Renal cortical epithelial cell (primary cell): ENCODE measurements at places on chromosomes 5 and 9. TPM values are rescaled to one million over a fixed set of nuclear protein-coding genes. Genes with fewer than 3 reads are reported as not detected.

PCDHA1 gene
- 0.10 and 0.35 TPM in 2 replicates for total RNA-seq

C5orf34 gene
- total RNA-seq, result 1.7 and 3.0 TPM in 2 replicates

ORM1 gene
- total RNA-seq, result not detected in 2 replicates

FGF18 gene
- 0.35 and 1.4 TPM in 2 replicates for total RNA-seq

TRAF2 gene
- 16.3 and 21.9 TPM in 2 replicates for total RNA-seq

- DNase-seq, result no peak
Observed at GRCh38 chr5:21185536-21185935, 1197.5 kb upstream of the CDH18 start.

- DNase-seq, result no peak
Observed at GRCh38 chr5:73971326-73971725, 345.3 kb downstream of the ARHGEF28 start.

DNA sequence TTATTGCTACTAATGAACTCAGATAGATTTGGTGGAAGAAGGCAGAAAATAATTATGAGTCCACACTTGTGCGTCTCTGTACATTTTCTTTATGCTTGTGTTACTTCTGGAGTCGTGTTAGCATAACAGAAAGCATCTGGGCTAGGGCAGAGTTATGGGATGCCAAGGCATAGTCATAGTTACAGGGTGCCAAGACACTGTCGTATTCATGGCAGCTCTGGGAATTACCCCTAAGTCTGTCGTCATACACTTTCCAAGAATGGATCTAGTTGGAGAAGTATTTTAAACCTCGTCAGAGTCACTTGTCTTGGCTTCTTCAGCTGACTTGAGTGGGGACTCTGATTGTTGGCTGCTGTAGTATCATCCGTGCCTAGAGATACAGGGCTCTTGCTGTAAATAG lies 27.7 kb downstream of the CAMK4 start:
- DNase-seq, result no peak

DNA sequence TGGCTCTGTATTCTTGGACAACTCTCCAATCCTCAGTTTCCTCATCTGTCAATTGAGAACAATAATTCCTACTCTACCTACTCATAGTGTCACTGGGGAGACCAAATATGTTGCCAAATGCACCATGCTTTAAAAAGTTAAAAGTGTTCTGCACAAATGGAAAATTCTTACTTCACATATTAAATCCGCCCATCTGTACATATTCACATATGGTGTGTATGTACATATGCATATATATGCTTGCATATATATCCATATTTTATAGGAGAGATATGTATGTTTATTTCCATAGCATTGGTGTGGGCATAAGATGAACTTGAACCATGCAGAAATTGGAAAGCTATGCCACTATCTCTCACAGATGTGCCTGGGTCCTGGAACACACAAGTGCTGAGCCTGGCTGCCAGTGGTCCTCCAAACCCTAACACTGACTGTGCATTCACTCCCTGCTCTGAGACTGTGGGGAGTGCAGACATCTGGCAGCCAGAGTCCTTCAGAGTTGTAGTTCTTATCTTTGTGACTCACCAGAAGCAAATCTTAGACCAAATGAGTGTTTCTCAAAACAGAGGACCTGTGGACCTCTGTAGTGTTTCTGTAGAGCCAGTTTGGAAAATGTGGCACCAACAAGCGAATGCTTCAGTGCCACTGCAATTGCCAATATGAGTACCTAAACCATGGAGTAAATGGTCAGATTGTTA lies 168.7 kb downstream of the GRIA1 start:
- no peak for DNase-seq
